Stimulated activated CD4-positive, alpha-beta T cell treated with anti-CD3 and anti-CD28 coated beads, Interleukin-1b, Interleukin-23, amount 100 ng/mL, for 48 hours (primary cell): ENCODE measurements at places on chromosomes 16 and 17.

DNA sequence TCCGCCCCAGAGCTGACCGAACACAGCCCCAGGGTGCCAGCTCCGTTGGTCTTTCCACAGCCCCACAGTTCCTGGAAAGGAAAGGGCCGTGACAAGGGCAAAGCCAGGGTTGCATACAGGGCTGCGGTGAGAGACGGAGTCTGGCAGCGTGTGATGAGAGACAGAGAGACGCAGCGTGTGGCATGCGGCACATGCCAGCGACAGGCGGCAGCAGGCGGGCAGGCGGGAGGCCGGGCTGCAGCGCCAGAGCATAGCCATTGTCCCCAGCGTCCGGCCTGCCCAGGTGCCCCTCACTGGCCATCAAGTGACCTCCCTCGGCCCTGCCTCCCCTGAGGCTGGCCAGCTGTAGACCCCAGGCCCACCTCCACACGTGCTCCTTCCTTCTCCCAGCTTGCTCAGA lies 8.6 kb downstream of the RTN4RL1 start:
- no peak for DNase-seq

- DNase-seq, result no peak
Observed at GRCh38 chr16:68236137-68236825, 354 bp upstream of the ESRP2 start.

DNA sequence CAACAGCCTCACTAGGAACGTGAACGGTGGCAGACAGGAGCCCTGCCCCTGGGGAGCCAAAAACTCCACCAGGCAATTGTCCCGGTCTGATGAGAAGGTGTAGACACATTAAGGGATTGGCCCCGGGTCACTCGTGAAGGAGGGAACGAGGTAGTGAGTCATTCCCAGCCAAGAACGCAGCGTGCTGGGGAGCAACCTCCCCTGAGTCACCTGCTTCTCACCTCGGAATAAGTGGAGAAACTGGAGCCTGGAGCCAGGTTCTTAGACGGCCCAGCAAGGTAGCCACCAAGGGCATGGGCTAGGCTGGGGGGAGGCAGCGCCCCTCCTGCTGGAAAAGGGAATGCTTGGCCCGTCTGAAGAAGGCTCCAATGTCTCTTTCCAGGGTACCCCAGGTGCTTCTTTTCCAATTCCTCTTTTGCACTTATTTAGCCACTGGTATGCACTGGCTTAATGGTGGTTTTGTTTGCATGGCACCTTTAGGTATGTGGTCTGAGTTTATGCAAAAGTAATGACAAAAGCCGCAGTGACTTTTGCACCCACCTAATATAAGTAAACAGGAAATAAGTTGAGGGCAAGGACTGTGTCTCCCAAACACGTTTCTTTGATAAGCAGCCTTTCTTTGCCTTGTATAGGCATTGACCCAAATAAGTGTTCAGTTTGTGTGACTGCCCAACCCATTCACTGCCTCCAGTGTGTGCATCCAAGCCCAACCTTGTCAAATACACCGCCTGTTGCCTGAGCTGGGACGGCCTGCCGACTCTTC lies 1.8 kb upstream of the HELZ start:
- peak; percentile 14 for DNase-seq

- DNase-seq, result peak; percentile 33
Observed at GRCh38 chr16:3215601-3216262, 19.2 kb downstream of the ZNF200 start.

GRCh38 chr17:2365132-2365531 lies 27.8 kb downstream of the SGSM2 start:
- DNase-seq, result no peak

DNA sequence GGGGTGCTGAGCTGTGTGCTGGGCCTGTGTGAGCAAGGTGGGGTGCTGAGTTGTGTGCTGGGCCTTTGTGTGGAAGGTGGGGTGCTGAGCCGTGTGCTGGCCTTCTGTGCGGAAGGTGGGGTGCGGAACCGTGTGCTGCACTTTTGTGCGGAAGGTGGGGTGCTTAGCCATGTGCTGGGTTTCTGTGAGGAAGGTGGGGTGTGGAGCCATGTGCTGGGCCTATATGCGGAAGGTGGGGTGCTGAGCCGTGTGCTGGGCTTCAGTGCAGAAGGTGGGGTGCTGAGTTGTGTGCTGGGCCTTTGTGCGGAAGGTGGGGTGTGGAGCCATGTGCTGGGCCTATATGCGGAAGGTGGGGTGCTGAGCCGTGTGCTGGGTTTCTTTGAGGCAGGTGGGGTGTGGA lies 555.4 kb upstream of the EEF2KMT start:
- DNase-seq, result no peak

DNA sequence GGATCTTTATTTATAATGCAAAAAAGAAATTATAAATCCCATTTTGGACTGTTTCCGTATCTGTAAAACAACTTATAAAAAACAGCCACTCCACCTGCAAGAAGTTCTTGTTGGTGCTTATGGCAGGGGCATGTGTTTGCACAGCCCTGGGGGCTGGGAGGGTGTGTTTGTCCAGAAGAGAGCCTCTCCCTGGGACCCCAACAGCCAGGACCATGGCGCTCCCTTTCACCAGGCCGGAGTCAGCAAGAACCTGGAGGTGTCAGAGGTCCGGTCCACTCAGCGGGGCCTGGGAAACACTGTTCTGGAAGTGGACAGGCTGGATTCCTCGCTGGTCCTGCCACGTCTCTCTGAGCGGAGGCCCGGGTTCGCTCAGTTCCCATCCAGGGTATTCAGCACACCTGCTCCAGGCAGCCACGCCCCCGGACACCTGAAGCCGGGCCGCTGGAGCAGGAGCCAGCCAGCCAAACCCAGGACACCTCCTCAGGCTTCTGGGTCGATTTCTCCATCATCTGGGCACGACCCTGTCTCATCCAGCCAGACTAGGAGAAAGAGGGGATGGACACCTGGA lies 18.9 kb upstream of the GINS2 start:
- DNase-seq, result no peak

GRCh38 chr17:48338720-48339119 lies 91.3 kb downstream of the SKAP1 start:
- no peak for DNase-seq

DNA sequence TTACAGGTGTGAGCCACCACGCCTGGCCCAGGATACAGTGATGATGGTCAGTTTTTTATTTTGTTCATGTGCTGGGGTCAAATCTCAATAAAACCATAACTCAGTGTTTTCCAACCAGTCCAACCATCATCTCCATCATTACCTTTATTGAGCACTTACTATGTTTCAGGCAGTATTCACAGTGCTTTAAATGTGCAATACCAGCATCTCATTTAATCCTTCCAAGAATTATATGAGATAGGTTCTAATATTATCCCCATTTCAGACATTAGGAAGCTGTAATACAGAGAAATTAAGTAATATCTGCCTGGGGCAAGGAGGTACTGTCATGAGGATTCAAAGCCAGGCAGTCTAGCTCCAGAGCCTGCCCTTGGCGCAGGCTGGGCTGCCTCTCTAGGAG lies 36.9 kb upstream of the TANGO6 start:
- DNase-seq, result no peak

DNA sequence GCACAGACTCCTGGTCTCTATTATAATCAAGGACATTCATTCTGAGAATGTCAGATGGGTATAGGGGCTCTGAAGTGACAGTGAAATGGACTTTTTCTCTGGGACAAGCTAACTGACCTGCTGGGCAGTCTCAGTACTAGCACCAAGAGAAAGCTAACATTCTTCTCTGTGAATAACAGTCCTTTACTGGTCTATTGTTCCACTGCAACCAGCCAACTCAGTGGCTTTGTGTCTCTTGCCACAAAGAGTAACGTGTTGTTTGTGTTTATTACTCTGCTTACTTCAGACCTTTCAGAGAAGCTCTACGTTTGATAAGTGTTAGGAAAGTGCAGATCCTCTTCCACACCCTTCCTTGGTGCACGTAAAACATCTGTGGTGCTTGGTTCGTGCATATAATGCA lies 61.5 kb upstream of the BCAR1 start:
- DNase-seq, result no peak

DNA sequence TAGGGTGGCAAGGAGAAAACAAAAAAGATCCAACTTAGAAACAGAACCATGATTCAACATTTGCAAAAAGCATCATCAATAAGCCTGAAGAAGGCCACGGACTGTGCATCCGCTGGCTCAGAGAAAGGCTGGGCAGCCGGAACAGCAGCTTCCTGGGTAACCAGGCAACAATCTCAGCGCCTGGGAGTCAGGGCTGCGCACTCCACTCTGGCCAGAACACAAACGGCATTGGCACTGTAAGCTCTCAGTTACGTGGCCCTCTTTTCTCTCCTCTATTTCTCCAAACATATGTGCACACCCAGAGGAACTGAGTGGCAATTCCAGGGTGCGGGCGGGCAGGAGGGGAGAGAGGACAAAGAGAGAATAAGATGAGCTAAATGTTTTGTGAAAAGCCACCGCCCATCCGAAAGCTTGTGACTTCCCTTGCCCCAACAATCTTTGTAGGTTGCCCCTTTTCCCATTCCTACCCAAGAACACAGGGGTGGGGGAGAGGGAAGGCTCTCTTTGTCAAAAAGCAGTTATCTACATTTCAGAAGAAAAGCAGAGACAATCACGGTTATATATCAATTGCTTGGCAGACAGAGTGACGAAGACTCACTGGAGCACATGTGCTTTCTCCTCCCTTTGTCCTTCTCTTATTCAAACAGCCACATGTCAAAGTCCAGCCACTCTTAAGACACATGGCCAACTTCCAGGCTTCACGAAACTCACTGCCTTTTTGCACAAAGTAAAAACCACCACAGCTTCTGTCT lies 6.6 kb upstream of the GHDC start:
- no peak for DNase-seq

GRCh38 chr17:2815781-2816185 lies 19.5 kb downstream of the RAP1GAP2 start:
- no peak for DNase-seq

DNA sequence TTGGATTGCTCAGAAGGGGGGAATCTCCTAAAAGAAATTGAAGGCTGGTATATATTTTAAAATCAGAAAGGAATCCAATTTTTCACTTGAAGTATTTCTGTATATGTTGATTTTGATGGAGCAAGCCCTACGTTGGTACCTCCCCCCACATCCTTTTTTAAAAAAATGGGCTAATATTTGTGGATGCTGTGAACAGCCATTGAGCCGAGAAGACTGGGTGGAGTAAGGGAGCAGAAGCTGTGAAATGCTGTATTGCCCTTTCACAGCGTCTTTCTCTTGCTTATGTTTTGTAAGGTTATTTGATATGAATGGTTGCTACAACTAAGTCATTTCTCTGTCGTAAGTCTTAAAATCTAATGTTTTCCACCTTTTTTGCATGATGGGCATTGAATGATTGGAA lies 2.3 kb downstream of the PAFAH1B1 start:
- DNase-seq, result no peak

DNA sequence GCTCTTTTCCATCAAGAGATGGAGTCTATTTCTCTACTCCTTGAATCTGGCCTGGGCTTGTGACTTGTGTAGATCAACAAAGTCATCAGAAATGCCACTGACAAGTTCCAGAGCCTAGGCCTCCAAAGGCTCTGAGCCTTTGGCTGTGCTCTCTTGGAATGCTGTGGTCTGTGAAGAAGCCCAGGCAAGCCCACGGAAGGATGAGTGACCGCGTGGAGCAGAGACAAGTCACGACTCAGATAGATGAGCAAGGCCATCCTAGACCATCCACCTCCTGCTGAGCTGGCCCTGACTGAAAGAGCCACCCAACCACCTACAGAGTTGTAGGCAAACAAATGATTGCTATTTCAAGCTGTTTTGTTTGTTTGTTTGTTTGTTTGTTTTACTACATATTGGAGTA lies 11.6 kb upstream of the ICAM2 start:
- DNase-seq, result no peak

DNA sequence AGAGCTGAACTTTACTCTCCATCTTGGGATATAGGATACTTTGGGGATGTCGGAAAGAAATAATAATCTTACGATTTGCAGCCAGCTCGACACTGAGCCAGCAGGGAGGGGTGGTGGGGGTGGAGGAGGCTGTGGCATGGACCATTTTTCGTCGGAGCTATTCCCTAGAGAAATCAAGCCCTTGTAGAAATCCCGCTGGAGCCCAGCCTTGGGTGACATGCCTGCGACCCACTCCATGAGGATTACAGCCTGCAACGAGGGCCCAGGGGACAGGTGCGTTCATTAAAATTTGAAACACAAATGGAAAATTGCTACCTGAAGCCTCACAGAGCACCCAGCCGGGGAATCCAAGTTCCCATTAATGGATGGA lies 82.8 kb upstream of the GSE1 start:
- DNase-seq, result no peak

GRCh38 chr17:62821189-62822079 lies 13.3 kb upstream of the MARCHF10 start:
- DNase-seq, result no peak

DNA sequence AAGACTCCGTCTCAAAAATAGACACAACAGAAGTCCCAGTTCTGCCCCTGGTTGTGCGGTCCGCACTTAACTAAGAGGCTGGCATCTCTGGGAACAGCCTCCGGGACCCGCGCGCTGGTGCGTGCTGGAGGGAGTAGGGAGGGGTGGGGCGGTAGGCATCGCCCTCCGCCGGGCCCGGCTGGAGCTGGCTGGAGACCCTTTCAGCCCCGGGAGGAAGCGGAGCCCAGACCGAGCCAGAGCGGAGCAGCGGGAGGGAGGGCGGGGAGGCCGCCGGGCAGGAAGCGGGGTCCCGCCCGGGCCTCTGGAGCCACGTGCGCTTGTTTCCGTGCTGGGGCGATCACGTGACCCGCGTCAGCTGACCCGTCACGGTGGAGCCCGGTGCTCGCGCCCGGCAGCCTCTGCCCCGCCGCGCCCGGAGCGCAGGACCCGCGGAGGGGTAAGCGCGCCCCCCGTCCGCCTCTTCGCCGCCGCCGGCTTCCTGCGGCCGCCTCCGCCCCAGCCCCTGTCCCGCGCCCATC lies at the start of gene WDR81:
TSS of gene WDR81 (plus strand) at position 354 of the 518 bp plus-strand sequence. CDS start 256 bp downstream, outside the sequence.
- DNase-seq, result peak; percentile 86

- DNase-seq, result no peak
Observed at GRCh38 chr16:72287649-72288048, 115.7 kb upstream of the PMFBP1 start.

DNA sequence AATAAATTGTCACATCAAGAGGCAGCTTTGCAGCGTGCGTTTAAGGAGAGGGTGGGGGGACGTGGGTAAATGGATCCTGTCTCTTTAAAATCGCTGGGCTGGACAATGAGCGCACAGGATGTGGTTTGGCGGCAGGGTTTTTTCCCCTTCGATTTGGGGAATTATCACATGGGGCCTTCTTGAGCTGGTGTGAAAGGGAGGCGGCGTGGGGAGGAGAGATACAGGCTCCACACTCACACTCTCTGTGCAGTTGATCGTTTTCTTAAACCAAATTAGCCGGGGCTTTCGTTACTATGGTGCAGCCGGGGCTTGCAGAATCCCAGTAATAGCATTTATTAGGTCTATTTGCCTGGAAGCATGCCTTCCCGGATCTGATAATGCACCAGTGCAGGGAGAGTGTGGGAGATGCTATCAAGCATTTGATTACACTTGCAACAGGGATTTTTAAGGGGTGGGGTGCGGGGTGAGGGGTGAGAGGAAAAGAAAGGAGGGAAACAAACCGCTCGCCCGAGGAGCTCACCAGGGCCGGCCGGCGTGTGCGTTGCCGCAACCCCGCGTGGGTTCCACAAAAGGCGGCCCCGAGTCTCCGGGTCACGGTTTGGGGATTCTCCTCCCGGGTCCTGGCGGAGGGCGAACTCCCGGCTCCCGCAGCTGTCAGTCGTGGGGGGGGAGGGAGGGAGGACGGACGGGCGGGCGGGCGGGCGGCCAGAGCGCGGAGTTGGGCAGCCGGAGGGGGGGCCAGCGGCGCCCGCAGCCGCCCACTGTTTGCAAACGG lies 58.8 kb upstream of the GSE1 start:
- peak; percentile 81 for DNase-seq
